AG09319 (cell line): ENCODE measurements at places on chromosomes 5 and 9.

DNA sequence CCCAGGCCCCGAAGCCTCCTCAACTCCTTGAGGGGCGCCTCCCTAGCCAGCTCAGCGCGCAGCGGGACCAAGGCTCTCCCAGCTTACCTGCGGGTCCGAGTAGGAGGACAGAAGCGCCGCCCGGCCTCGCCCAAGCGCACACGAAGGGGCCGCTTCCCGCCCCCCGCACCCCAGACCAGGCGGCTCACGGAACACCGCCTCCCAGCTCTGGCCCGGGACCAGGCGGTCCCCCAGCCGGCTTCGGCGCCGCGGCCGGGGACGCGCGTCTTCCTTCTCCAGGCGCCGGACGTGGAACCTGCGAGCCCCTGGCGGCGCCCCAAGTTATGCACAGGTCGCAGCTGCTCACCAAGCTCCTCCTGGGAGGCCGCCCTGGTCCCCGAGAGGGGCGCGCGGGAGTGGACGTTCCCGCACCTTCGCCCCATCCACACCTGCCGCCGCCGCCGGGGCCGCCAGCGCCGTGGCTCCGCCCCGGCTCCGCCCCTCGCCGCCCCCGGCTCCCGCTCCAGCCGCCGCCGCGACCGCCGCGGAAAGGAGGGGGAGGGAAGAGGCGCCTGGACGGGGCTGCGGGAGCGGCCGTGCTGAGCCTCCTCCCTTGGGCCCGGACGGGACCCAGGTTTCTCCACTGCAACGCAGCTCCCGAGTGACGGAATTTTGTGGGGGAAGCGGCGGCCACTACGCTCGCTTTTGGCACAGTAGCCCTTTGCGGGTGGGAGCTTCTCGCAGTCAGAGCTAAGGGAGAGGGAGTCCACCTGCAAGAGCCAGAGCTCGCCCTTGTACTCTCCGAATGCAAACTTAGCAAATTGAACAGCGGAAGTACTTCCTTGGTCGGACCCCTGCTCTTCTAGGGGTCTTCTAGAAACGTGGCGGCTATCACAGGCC lies 77.5 kb upstream of the IFNE start:
- no peak for DNase-seq

DNA sequence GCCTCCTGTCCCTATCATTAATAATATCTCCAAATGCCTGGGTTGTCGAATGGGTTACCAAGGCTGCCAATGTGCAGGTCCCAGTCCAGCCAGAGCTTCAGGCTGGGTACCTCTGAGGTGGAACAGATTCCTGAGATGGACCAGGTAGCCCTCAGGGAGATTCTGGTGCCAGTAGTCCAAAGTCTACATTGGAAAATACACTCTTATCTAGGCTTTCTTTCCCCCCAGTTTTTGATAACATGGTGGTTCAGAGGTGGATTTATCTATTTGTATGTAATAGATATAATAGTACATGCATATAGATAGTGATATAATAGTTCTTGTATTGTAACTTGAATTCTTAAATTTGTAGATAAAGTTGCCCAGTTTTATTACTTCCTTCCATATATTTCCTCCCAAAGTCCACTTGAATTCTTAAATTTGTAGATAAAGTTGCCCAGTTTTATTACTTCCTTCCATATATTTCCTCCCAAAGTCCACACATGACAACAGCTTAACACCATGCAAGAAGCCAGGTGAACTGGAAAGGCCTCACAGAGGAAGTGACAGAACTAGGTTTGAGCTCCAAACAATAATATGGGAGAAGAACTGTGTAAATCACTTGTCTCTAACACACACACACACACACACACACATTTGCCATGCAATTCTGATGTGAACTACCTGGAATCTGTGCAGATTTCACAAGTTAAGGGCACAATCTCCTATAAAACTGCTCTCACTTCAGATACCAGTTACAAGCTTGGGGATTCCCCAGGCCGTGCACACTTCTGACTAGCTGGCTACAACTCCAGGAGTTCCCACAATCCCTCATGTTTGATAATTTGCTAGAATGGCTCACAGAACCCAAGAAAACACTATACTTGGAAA lies 30.7 kb upstream of the ERAP1 start:
- DNase-seq: no peak

- no peak for DNase-seq
Observed at GRCh38 chr9:114386886-114387679, 699 bp downstream of the AKNA start.

GRCh38 chr9:136323371-136323789 lies 4.0 kb upstream of the GPSM1 start:
- DNase-seq: no peak

DNA sequence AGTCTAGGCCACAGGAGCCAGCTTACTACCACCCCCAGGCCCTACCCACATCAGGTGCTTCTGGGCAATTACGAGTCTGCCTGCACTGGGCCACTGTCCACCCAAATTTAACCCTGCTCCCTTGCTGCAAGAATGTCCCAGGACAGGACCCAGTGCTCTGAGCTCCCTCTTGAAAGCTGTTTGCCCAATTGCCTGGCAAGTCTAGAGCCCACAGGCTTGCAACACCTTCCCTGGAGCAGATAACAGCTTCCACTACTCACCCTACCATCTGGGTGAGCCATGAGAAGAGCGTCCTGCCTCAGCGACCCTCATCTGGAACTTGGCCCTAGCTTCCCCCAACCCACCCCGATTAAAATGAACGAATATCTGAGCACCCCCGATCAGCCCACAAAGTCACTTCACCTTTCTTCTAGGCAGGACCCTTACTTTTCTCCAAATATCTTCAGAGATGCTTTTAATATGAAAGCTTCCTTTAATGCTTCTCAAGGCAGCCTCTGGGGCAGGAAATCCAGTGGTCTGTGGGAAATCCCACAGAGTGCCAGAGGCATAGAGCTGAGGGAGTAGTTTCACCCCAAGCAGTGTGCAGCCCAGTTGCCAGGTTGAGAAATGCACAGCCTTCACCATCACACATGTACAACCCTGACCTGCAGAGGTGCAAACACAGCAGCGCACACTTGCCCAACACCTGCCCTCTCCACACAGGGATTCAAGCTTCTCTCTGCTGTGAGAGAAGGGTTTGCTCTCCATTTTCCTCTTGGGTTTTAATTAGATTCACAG lies 10.6 kb downstream of the ACSL6 start:
- DNase-seq: no peak

DNA sequence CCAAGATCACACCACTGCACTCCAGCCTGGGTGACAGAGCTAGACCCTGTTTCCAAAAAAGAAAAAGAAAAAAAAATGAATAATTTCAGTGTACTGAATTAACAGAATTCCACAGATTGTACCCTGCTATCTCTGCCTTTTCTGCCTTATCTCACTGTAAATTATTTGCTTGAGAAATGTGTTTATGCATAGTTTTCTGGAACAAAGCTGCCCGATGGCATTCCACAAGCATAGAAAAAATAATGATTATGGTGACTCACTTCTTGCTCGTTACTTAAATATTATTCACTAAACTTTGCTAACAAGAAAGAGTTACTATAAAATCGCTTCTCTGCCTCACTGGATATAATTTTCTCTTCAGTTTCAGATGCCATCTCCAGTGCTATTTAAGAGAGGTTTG lies 88.7 kb upstream of the FAM169A start:
- DNase-seq: peak; percentile 11
